ENCODE measurements at places on chromosomes 7 and 10.

- no peak for DNase-seq
Measured at GRCh38 chr7:157046681-157047080, 36.2 kb upstream of the MNX1 start.

DNA sequence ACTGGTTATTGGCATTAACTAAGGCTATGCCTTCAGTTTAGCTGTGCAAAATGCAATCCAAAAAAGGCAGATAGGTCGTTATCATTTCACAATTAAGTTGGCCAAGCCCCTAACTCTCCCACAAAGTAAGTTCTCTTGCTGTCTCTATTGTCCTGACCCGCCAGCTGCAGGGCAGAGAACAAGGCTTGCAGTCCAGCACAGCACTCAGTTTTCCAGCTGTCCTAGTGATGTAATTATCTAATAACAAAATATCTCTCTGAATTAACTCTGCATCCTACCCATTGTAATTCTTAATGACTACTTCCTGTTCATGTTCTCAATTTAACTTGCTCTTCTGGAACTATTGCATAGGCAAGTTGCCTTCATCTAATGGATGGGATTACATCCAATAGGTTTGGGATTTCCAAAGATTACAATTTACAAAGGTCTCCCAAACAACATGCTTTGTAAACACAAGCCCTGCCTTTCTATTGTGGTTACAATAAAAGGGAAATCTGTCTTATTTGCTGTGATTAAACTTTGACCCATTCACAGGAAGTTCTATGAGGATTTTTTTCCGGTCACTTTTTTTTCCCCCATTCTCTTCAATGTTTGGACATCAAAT lies 55.2 kb downstream of the CDK6 start:
- no peak for DNase-seq

DNA sequence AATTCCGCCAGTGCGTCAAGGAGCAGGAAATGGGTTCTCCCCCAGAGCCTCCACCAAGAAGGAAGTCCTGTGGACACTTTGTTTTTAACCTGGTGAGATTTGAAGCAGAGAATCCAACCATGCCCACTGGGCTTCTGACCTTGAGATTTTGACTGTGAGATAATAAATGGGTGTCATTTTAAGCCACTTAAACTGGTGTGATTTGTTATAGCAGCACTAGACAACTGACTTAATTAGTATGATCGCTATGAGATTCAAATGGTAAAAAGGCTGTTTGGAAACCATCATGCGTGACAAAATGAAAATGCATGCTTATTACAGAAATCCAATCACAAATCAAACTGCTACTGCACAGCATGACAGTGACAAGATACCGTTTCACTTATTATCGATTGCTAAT lies 98.0 kb downstream of the ADAM12 start:
- DNase-seq: no peak

GRCh38 chr10:21458126-21458871 lies 67.2 kb downstream of the SKIDA1 start:
- DNase-seq: no peak

DNA sequence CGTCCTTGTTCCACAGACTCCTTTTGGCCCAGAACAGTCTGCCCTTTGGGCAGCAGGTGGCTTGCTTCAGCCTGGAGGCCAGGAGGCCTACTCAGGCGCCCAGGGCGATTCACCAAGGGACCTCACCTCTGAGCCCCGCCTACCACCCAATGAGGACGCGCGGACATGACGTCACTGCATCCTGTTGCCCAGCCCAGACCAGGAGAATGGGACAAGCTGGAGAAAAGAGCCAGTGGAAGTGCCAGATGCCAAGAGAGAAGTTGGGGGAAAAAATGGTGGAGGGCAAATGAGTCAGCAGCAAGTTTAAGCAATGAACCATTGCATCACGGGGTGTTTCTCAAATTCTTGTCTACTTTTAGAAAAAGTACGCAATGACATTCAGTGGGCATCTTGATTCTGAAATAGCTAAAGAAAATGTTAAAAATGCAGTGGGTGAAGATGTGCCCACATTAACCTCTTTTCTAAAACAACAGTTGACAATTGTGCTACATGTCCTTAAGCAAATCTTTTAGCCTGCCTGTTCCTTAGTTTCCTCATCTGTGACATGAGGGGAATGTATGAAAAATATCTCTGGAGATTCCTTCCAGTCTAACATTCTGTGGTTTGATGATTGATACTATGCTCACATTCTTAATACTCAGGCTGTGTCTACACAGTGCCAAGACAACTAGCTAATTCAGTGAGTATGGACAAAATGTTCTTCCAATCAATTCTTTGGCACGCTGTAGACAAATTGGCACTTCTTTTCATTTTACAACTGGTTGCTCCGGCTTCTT lies 23.9 kb upstream of the LEP start:
- DNase-seq: no peak

DNA sequence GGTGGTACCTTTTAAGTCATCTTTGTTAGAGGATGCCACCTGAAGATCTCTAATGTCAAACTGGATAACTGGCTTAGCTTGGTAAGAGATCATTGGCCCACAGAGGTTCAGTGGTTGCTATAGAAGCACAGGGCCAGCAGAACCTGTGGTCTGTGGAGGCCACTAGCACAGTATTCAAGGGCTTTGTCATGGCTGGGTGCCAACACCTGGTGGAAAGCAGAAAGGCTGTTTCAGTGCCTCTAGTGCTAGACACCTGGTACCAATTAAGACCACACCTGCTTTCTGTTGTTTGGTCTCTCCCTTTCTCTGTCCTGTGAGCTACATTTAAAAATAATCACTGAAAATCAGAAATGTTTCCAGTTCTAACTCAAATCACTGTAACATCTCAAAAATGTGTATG lies 10.0 kb upstream of the PCGF5 start:
- no peak for DNase-seq

DNA sequence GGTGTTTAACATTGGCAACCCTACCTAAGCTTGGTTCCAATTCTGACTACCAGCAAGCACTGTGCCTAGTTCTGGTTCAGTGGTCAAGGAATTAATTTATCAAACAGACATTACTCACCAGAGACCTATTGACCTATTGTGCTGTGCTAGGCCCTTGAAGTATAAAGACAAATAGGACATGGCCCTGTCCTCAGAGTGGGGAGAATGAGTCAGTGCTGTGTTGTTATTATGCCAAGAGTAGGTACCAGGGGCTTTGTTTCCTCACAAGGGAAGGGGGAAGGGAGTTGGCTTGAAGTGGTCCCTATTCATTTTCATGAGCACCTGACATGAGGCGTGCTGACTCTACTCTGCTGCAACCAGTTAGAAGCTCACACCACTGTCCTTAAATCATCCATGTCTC lies 62.6 kb upstream of the PLPP4 start:
- no peak for DNase-seq

- no peak for DNase-seq
Measured at GRCh38 chr7:82414389-82414788, 29.2 kb downstream of the CACNA2D1 start.

- no peak for DNase-seq
Measured at GRCh38 chr7:138907850-138908249, 73.3 kb downstream of the KIAA1549 start.

Measured in stimulated activated CD8-positive, alpha-beta memory T cell treated with anti-CD3 and anti-CD28 coated beads, Interleukin-4, amount 100 ng/mL, for 48 hours (primary cell).